ENCODE measurements at places on chromosomes 13 and 19.

- H3K4me1 ChIP-seq = peaks cover 14% of the 10 kb centered on the region
- peaks cover 35% of the 10 kb centered on the region for H3K27me3 ChIP-seq
- peak within 1 kb of the TSS; percentile 68 for H3K27ac ChIP-seq
- no peak for DNase-seq
Measured at GRCh38 chr19:38388349-38389100, at the start of gene SPRED3. Gene SPRED3, plus strand, starts transcription at chr19:38388697. Its CDS starts 1,606 bp downstream, at chr19:38390303.

DNA sequence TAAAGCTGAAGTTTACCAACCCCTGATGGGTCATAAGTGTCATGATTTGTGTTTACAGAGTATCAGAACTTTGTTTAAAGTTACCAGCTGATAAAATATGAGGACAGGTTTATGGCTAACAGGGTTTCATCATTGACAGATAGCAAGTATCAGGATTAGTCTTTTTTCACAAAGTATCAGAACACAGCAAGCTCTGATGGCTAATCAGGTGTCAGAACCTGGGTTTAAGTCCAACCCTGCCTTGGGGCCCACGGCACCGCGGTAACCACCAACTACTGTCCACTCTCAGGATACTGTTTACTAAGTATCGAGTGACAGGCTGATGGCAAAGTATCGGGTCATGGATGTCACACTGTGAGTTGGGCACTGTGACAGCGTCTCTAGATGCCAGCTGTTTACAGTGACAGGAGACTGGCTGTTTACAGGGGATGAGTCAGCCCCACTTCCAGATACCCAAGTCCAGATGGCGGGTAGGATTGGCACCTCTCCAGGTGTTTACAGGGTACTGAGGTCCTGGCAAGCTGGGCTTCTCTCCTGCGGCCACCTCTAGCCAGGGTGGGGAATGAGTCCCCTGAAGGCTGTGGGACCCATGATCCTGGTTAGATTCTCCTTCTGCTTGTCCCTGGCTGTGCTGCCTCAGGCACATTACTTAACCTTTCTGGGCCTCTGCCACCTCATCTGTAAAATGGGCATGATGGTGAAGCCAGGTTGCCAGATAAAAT, 21.8 kb downstream of the ARRDC2 start:
- no peaks in the 10 kb centered on the region for H3K27me3 ChIP-seq
- no peaks in the 10 kb centered on the region for H3K36me3 ChIP-seq
- H3K4me1 ChIP-seq = peaks cover 12% of the 10 kb centered on the region

- H3K36me3 ChIP-seq = peaks cover 25% of the 10 kb centered on the region
- no peak for DNase-seq
- no peaks in the 10 kb centered on the region for H3K4me1 ChIP-seq
- H3K27ac ChIP-seq = no peak overlapping the region
- H3K4me3 ChIP-seq = no peak overlapping the region
Measured at GRCh38 chr13:60094385-60095088, 69.2 kb downstream of the DIAPH3 start.

- peaks cover 8% of the 10 kb centered on the region for H3K4me1 ChIP-seq
- H3K36me3 ChIP-seq = no peaks in the 10 kb centered on the region
- H3K4me3 ChIP-seq = no peak overlapping the region
- no peak overlapping the region for H3K27ac ChIP-seq
- no peaks in the 10 kb centered on the region for H3K27me3 ChIP-seq
Measured at GRCh38 chr19:4987256-4987655, 18.3 kb downstream of the KDM4B start.

DNA sequence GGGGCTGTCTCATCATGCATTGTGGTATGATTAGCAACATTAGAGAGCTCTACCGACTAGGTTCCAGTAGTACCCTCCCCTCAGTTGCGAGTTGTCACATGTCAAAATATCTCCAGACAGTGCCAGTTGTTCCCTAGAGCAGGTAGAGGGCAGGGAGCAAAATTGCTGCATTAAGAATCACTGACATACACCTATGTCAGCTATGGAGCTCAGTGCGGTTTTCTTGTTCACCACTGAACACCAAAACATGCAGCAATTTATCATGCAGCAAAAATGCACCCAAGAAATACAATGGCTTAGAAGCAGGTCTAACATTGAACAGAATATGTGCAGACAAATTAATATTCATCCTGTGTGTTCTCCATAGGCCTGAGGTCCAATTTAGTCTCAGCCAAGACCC, 186.9 kb upstream of the STARD13 start:
- no peaks in the 10 kb centered on the region for H3K27me3 ChIP-seq
- H3K4me3 ChIP-seq = no peak overlapping the region
- H3K4me1 ChIP-seq = no peaks in the 10 kb centered on the region
- no peaks in the 10 kb centered on the region for H3K36me3 ChIP-seq

- H3K27ac ChIP-seq = no peak overlapping the region
- no peaks in the 10 kb centered on the region for H3K36me3 ChIP-seq
- DNase-seq = peak; percentile 53
- peak overlapping the region; percentile 31 for H3K4me3 ChIP-seq
- peaks cover 13% of the 10 kb centered on the region for H3K27me3 ChIP-seq
- H3K4me1 ChIP-seq = peaks cover 37% of the 10 kb centered on the region
Measured at GRCh38 chr19:2607712-2608601, 94.5 kb downstream of the GNG7 start.

- no peak for DNase-seq
- no peak overlapping the region for H3K27ac ChIP-seq
- H3K27me3 ChIP-seq = no peaks in the 10 kb centered on the region
- H3K4me3 ChIP-seq = no peak overlapping the region
- H3K36me3 ChIP-seq = no peaks in the 10 kb centered on the region
Measured at GRCh38 chr13:84332346-84332745, 450.1 kb upstream of the SLITRK1 start.

GRCh38 chr13:96819375-96819774, 174.9 kb downstream of the OXGR1 start:
- H3K4me1 ChIP-seq = no peaks in the 10 kb centered on the region
- H3K4me3 ChIP-seq = no peak overlapping the region
- no peak for DNase-seq
- H3K27ac ChIP-seq = no peak overlapping the region
- no peaks in the 10 kb centered on the region for H3K27me3 ChIP-seq

DNA sequence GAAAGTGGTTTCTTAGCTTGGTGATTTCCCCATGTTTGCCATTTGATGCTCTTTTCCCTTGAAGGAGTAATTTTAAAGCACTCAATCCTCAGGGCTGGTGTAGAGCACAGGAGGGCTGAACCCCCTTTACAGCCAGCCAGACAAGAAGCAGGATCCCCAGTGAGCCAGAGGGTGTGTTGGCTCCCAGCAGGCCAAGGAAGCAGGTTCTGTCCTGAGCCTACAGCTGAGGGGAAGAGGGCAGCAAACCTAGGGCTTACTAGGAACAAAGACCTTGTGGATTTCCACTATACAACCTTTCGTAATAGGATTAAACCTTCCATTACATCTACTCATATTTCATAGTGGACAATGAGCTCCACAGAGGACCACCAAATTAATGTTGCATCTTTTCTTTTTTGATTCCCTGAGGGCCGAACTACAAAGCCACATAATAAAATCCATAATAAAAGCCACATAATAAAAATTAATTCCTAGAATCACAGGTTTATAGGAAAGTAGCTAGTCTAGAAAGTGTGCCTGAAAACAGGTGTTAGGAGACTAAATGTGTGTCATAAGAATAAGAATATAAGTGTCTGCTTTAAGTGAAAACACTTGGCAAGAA, 300.2 kb downstream of the DCLK1 start:
- no peak overlapping the region for H3K4me3 ChIP-seq
- H3K36me3 ChIP-seq = no peaks in the 10 kb centered on the region
- no peaks in the 10 kb centered on the region for H3K27me3 ChIP-seq
- DNase-seq = no peak

- H3K27ac ChIP-seq = peak overlapping the region; percentile 73
- no peak for DNase-seq
- no peak overlapping the region for H3K4me3 ChIP-seq
- H3K36me3 ChIP-seq = no peaks in the 10 kb centered on the region
- H3K4me1 ChIP-seq = peaks cover 19% of the 10 kb centered on the region
Measured at GRCh38 chr13:33743438-33744368, 74.2 kb upstream of the RFC3 start.

DNA sequence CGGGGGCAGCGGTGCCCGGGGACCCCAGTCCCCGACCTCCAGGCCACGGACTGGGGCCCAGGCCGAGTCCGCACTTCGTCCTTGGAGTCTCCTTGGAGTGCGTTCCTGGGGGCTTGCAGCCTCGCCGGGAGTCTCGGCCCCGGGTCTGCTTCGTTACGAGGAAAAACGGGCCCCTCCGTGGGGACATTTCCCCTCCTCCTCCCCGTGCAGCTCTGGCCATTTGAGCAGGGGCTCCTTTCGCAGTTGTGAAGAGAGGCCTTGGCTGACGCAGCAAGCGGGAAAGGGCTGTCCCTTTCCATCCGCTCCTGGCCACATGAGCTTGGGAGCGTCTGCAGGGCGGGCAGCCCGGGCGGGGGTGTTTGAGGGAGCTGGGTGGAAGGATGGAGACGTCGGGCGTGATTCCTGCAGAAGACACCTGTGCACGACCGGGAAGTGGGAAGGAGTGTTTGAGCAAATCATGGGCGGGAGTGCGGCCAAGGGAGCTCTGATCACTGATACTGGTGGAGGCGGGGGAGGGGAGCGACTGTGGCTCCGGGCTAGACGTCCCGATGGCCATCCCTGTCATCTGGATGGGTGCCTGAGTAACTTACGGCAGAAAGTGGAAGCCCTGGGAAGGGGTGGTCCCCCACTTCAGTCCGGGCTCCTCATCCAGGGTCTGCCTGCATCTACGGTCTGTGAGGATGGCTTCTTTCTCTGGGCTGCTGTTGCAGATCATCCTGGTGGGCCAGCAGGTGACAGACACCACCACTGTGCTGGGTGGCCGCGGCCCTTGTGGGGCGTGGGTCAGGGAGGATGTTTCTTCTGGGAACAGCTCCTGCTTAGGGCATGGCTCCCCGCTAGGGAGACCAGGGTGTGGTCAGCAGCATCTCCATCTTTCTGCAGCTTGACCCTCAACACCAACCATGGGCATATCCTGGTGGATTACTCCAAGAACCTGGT, 736 bp downstream of the GPI start:
- H3K36me3 ChIP-seq = peaks cover 45% of the 10 kb centered on the region
- peak overlapping the region; percentile 95 for H3K4me3 ChIP-seq
- no peaks in the 10 kb centered on the region for H3K27me3 ChIP-seq

DNA sequence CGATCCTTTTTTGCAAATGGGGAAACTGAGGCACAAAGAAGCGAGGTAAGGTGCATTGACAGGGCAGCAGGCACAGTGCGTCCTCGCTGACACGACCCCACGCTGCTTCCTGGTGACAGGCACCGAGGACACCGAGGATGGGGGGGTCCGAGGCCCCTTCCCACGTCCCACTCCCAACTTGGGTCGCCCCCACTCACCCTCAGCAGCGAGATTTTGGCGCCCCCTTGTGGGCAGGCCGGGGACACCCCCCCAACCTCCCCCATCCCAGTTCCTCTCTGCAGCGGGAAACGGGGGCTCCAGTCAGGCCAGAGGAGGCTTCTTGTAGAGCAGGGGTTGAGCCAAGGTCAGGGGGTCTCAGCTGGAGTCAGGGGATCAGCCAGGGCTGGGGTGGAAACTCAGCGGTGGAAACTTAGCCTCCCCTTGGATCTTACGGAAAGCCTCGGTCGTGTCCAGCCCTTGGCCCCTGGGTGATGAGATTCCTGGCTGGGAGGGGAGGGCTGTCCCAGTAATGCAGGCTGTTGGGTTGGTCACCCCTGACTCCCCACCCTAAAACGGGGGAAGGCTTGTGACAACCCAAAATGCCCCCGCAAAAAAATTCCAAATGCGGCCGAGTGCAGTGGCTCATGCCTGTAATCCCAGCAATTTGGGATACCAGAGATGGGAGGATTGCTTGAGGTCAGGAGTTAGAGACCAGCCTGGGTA, 8.2 kb downstream of the SMIM24 start:
- H3K27ac ChIP-seq = no peak overlapping the region
- DNase-seq = peak; percentile 35
- H3K36me3 ChIP-seq = no peaks in the 10 kb centered on the region
- H3K4me1 ChIP-seq = no peaks in the 10 kb centered on the region
- no peaks in the 10 kb centered on the region for H3K27me3 ChIP-seq

- H3K27me3 ChIP-seq = no peaks in the 10 kb centered on the region
- DNase-seq = no peak
- peak overlapping the region; percentile 58 for H3K27ac ChIP-seq
- peaks cover 73% of the 10 kb centered on the region for H3K36me3 ChIP-seq
- peaks cover 82% of the 10 kb centered on the region for H3K4me1 ChIP-seq
- no peak overlapping the region for H3K4me3 ChIP-seq
Measured at GRCh38 chr19:47179653-47180310, 49.1 kb downstream of the SAE1 start.

DNA sequence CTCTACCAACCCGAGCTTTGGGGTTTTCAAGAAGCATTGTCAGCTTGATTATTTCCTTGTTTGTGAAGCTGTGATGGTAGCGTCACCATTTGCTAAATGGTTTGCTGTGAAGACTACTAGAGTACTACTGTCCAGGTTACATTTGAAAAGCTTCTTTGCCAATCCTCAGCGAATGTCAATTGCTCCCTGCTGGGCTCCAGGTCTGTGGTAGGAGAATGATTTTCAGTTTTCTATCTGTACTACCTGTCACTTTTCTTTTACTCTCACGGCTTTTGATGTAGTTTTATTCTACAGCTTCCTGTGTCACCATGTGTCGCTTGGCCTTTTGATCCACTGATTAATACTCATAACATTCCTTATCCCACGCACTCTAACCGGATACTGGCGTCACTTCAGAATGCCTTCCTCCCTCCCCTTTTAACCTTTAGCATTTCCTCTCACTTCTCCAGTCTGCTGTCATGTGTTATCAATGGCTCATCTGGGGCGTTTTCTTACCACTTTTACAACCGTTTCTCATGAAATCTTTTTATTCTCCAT, 7.5 kb upstream of the GPR183 start:
- peak overlapping the region; percentile 70 for H3K4me3 ChIP-seq
- H3K4me1 ChIP-seq = peaks cover 74% of the 10 kb centered on the region
- peak overlapping the region; percentile 93 for H3K27ac ChIP-seq
- peaks cover 66% of the 10 kb centered on the region for H3K36me3 ChIP-seq
- no peaks in the 10 kb centered on the region for H3K27me3 ChIP-seq

DNA sequence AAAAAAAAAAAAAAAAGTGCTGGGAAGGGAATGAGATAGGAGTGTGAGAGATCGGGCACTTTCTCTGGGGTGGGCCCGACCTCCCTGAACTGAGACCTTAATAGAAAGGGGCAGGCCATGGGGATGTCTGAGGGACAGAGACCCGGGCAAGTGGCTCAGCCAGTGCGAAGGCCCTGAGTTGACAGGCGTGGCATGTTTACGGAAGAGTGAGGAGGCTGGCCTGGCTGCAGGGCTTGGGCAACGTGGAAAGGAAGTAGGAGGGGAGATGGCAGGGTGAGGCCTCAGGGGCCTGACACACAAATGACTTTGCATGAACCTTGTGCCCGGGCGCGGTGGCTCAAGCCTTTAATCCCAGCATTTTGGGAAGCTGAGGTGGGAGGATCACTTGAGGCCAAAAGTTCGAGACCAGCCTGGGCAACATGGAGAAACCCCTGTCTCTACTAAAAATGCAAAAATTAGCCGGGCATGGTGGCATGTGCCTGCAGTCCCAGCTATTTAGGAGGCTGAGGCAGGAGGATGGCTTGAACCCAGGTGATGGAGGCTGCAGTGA, 13.9 kb downstream of the FCHO1 start:
- peaks cover 57% of the 10 kb centered on the region for H3K36me3 ChIP-seq
- DNase-seq = no peak
- peaks cover 16% of the 10 kb centered on the region for H3K4me1 ChIP-seq
- peak overlapping the region; percentile 69 for H3K27ac ChIP-seq
- no peak overlapping the region for H3K4me3 ChIP-seq

- H3K36me3 ChIP-seq = peaks cover 2% of the 10 kb centered on the region
- H3K4me1 ChIP-seq = peaks cover 21% of the 10 kb centered on the region
- no peak overlapping the region for H3K27ac ChIP-seq
Measured at GRCh38 chr13:27298849-27299248, 28.2 kb downstream of the RASL11A start.
